A549 treated with RU486 at 1 μM for 4 hours (cell line): ENCODE measurements at places on chromosomes 12 and 14. TPM values are rescaled to one million over a fixed set of nuclear protein-coding genes. Genes with fewer than 3 reads are reported as not detected.

The NRIP2 gene
- not detected in 5 replicates for total RNA-seq

The CPNE6 gene
- total RNA-seq, result not detected in 5 replicates

The ADGRD1 gene
- 0.18 to 0.66 TPM (median 0.47 TPM) in 5 replicates for total RNA-seq

The TROAP gene
- total RNA-seq, result 83.7 to 108 TPM (median 90.5 TPM) in 5 replicates

The TGFB3 gene
- total RNA-seq, result 0.80 to 1.3 TPM (median 1.2 TPM) in 5 replicates

The RPL41 gene
- total RNA-seq, result 5,266 to 6,618 TPM (median 5,546 TPM) in 5 replicates

The SLC35E3 gene
- 9.0 to 16.9 TPM (median 15.3 TPM) in 5 replicates for total RNA-seq

The LDHB gene
- 1,454 to 1,706 TPM (median 1,511 TPM) in 5 replicates for total RNA-seq

The LHX5 gene
- total RNA-seq, result 0.03 TPM in 1 of 5 replicates, not detected in the others

The RTL1 gene
- 0.26 to 0.34 TPM (median 0.27 TPM) in 5 replicates for total RNA-seq

The PLEK2 gene
- total RNA-seq, result 22.6 to 30.6 TPM (median 24.8 TPM) in 5 replicates

The SLC5A8 gene
- total RNA-seq, result not detected in 5 replicates

The UBE2N gene
- 130 to 206 TPM (median 163 TPM) in 5 replicates for total RNA-seq

The LRRC10 gene
- total RNA-seq, result not detected in 5 replicates

The ESRRB gene
- total RNA-seq, result 0.14 to 0.38 TPM (median 0.20 TPM) in 5 replicates

The EXD2 gene
- total RNA-seq, result 8.9 to 13.8 TPM (median 12.9 TPM) in 5 replicates

The GALNT16 gene
- total RNA-seq, result 2.2 to 4.3 TPM (median 3.8 TPM) in 5 replicates

The LRFN5 gene
- total RNA-seq, result not detected in 5 replicates

The NOS1 gene
- 0.43 to 0.61 TPM (median 0.53 TPM) in 5 replicates for total RNA-seq

The BICDL1 gene
- total RNA-seq, result 2.3 to 4.5 TPM (median 4.1 TPM) in 5 replicates

The SDR9C7 gene
- total RNA-seq, result not detected in 5 replicates

The TAOK3 gene
- 7.5 to 13.4 TPM (median 9.8 TPM) in 5 replicates for total RNA-seq

The MAP3K9 gene
- 3.2 to 5.2 TPM (median 4.7 TPM) in 5 replicates for total RNA-seq

The AQP6 gene
- total RNA-seq, result not detected in 5 replicates

The RFLNA gene
- 0.06 to 0.08 TPM in 2 of 5 replicates, not detected in the others for total RNA-seq

The CCDC175 gene
- not detected in 5 replicates for total RNA-seq

The CLEC9A gene
- not detected in 5 replicates for total RNA-seq
